ENCODE measurements at places on chromosomes 2 and 18.

GRCh38 chr18:80223581-80224148 is 23.6 kb downstream of the PARD6G start:
- DNase-seq: no peak

- no peak for DNase-seq
Observed at GRCh38 chr2:216545359-216545758, 46.7 kb downstream of the RPL37A start.

GRCh38 chr2:189522435-189523151 is 58.0 kb downstream of the SLC40A1 start:
- no peak for DNase-seq

DNA sequence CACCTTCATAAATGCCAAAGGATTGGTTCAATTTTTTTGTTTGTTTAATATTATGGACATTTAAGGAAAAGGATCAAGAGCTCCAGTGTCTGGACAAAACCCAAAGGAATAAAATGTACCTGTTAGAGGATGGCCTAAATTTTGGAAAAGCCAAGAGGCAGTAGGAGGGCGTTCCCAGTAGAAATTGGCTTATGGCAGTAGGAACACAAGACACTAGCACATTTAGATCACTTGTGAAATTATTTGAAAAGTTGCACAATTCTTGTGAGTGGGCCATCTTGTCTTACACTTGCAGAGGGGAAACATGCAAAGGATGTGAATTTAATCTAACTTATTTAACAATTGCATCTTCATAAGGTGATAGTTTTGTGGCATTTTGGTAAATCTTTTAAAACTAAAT is 3.2 kb downstream of the BZW1 start:
- no peak for DNase-seq

DNA sequence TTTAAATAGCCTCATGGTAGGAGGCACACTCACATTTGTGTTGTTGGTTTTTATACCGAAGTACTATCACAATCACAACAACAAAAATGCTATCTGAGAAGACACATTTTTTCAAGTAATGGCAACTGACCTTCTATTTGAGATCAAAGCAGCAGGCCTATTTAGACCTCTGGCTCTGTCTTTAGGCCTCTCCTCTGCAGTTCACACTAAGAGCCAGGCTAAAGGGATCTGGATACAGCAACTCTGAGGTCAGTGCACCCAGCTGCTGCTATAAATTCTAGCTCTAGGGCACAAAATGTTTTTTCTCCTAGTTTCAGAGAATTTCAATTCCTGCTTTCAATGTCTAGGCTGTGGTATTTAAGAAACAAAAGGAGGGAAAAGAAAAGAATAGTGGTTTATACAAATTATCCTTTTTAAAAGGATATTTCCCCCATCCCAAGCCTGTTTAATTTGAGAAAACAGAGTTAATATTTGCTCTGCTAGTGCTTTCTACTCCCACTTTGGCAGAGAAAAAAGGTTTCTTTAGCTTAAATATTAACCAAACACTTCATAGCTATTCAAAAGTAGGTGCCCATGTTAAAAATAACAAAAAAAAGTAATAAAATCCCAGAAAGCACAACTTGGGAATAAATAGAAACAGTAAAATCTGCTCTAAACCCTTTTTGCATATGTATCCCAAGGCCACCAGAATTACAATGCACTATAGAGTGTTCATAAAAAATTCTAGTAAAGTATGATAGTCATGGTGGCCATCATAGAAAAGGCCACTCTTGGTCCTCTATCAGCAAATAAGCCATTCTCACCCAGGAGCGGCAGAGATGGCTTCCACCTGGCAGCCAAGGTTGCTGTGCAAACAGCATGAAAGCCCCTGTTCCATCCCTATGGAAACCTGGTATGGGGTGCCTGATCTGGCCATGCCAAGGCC is 293.6 kb upstream of the SESTD1 start:
- DNase-seq: no peak

DNA sequence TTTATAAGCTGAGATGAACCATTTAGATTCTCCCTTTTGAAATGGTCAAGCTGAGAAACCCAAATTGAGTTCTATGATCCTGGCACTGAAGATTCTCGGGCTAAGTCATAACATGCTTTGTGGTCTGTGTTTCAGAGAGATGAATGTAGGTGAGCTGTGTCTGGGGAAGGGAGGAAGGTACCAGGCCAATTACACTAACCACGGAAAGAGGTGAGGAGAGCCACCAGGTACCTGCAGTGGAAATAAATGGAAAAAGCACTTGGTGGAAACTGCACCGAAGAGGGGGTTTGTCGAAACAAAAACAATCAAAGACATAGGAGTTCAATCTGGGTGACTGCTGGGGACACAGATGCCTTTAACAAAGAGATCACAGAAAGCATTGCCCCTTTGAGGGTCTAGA is 963 bp upstream of the MRPL44 start:
- DNase-seq: no peak

All from GM12891 (cell line).